ENCODE measurements at places on chromosomes 4 and X.
A peak's percentile ranks its signal among the peaks of the same experiment; 100 is the strongest.

- no peak for DNase-seq
Observed at GRCh38 chr4:53921856-53922255, 142.5 kb downstream of the CHIC2 start.

DNA sequence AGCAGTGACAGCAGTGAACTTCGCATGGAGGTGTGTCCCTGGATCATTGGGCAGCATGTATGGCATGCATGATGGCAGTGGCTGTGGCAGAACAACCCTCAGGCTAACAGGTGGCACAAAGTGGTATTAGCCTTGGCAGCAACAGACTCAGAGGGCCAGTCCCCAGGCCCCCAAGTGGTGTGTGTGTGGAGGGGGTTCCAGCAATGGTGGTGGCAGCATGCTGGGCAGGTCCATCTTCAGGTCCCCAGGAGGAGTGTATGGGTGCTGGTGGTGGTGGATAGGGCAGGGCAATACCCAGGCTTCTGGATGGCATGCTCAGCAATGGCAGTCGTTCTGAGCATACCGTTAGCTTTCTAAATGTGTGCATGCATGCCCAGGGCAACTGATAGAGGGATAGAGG, 923.7 kb downstream of the PDHA2 start:
- no peak for DNase-seq

- peak; percentile 76 for DNase-seq
Observed at GRCh38 chrX:21993265-21993664, 38.9 kb upstream of the PHEX start.

GRCh38 chrX:12843061-12843667, 23.7 kb upstream of the TLR7 start:
- no peak for DNase-seq

- DNase-seq = no peak
Observed at GRCh38 chrX:69197690-69198089, 32.4 kb upstream of the PJA1 start.

GRCh38 chrX:79466636-79467035, 99.5 kb upstream of the ITM2A start:
- no peak for DNase-seq

DNA sequence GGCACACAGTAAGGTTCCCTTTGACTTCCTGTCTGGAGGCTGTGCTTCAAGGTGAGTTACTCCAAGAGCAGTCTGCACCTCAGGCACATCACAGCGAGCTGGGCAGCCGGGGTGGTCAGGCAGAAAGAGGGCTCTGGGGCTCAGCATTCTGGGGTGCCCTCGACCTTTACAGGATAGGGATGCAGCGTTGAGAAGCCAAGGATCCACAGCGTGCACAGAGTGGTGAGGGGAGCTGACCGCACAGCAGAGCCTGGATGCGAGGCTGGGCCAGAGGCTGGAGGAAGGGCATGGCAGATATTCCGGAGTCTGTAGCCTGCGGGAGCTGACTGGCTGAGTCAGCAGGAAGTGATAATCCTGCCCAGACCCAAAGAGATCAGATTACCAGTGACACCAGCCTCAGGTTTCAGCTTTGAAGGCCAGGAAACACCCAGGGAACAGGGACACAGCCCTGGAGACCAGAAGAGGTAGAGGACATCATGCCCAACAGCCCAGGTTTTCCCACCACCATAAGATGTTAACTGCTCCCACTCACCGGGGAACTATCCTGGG, 38.4 kb upstream of the PDLIM3 start:
- DNase-seq = no peak

DNA sequence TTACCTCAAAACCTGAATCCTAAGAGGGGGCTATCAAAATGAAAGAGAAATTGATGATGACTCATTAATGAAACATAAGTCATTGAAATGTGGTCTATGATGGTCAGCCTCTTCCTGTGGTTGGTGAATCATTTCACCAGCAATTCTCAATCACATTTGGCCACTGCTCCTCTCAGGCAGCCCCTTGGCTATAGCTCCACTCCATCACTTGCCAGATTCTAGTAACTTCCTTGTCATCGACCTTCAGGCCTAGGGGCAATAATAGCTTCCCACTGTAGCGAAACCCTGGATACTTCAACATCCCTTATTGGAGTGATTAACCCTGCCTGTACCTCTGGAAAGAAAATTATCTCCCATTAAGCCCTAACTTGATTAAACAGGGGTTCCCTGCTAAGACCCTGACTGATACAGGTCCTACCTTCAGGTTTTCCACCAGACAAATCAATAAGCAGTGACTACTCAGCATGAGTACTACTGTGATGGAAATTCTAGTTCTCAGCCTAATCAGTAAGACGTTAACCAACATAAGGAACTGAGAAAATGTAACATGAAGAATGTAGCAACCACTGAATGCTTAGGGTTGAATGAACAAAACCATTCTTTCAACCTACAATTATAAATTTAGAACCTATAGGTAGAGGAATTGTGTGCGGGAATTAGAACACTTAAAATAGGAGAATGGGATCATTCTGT, 30.4 kb downstream of the ADH7 start:
- DNase-seq = peak; percentile 2

DNA sequence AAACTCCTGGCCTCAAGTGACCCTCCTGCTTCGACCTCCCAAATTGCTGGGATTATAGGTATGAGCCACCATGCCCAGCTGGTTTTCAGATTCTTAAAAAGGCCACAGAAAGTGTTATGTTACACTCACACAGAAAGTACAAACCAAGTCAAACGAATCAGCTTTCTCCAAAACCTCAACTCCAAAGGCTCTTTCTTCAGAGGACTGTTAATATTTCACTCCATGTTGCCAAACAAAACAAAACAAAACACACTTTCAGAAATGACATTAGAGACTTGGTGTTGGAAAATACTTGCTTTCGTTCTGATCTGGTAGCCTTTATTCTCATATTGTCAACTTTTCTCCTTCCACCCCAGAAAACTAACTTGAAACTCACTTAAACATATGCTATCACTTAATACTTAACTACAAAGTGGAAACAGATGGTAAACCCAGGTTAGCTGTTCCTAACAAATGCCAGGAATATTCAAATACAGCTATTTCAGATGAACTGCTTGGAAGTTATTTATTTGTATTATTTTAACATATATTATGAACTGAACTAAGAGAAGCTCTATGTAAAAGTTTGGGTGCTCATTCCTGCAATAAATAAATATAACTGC, 34.7 kb downstream of the RLIM start:
- DNase-seq = no peak

GRCh38 chr4:40150932-40151331, 45.9 kb upstream of the RHOH start:
- no peak for DNase-seq

- peak; percentile 69 for DNase-seq
Observed at GRCh38 chrX:5646818-5647217, 581.8 kb downstream of the NLGN4X start.

DNA sequence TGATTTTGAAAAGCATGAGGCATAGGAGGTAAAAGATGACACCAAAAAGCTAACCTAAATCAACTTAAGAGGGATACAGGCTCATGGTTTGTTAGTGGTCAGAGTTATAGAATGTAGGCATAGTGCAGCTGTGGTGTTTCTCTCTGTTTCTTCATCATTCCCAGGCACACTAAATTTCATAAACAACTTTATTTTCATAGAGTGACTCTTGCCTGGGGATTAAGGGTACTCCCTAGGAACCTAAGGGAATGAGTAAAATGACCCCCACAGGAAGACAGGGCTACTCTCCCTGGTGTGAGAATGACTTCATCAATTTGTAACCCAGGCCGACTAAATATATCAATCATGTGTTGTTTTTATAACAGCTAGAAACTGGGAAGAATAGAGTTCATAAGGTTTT, 11.1 kb downstream of the FABP2 start:
- DNase-seq = no peak

GRCh38 chrX:143306991-143307937, 210.0 kb downstream of the SPANXN3 start:
- no peak for DNase-seq

DNA sequence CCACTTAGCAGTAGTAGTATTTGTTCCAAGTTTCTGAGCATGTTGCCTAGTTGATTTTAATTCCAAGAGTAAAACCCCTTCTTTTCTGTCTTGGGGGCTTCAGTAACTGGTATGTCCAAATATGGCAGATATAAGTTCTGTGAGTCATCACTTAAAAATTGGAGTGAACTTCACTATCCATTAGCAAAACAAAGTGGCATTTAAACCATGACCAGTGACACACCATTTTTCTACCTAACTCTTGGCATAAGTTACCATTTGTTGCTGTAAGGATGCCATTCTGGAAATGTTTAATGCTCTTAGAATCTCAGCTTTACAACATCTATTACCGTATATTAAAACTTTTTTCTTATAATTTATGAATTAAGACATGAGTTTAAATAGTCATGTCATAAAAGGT, 102.0 kb downstream of the CBR4 start:
- no peak for DNase-seq

GRCh38 chr4:28562913-28563312, 1702.3 kb downstream of the STIM2 start:
- no peak for DNase-seq

- DNase-seq = peak; percentile 34
Observed at GRCh38 chrX:78092296-78092695, 11.8 kb upstream of the PGK1 start.

DNA sequence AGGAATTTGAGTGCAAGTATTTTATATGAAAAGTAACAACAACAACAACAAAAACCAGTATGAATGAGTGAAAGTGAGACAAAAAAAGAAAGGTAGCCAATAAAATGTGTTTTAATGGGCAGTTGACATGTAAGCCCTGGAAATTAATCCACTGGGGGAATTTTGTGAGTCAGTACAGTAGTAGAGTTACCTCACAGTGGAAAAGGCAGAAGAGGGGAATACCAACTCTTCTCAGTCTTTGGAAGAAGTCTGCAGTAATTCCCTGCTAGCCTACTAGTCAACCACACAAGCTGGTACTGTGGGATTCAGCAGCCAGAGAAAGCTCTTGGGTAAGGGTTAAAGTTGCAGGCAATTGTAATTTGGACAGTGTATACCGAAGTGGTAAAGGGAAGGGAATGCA, 76.3 kb upstream of the IL15 start:
- DNase-seq = no peak

- DNase-seq = no peak
Observed at GRCh38 chrX:64805683-64806082, 170.6 kb downstream of the ZC4H2 start.

DNA sequence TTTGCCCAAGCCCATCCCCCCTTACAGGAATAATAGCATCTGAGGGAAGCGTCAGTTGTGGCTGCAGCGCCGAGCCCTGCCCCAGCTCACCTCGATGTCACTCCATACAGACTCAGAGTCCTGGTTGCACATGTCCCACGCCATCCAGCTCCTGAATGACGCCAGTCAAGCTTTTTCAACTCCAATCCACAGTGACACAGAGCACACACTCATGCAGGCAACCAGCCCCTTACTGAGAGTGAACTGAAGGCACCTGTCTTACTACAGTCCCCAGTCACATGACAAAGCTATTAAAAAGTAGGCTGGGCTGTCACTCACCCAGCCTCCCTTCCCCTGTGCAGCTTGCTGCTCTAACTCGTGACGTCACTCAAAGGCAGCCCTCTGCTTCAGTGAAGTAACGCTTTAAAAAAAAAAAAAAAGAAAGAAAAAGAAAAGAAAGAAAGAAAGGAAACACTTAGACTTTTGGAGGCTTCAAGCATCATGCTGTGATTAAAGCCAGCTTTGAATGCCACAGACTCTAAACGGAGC, at the start of gene PPARGC1A:
Gene PPARGC1A (minus strand): TSS at position 234 of the 528 bp plus-strand sequence. CDS start 90 bp downstream, at position 144.
- DNase-seq = peak; percentile 24

GRCh38 chr4:80732010-80732409, 298.5 kb upstream of the BMP3 start:
- no peak for DNase-seq

- no peak for DNase-seq
Observed at GRCh38 chr4:168604496-168605373, 107.9 kb downstream of the PALLD start.

GRCh38 chr4:53764761-53765490, 173.6 kb upstream of the LNX1 start:
- DNase-seq = no peak

GRCh38 chr4:156021298-156021697, 67.6 kb upstream of the CTSO start:
- no peak for DNase-seq

DNA sequence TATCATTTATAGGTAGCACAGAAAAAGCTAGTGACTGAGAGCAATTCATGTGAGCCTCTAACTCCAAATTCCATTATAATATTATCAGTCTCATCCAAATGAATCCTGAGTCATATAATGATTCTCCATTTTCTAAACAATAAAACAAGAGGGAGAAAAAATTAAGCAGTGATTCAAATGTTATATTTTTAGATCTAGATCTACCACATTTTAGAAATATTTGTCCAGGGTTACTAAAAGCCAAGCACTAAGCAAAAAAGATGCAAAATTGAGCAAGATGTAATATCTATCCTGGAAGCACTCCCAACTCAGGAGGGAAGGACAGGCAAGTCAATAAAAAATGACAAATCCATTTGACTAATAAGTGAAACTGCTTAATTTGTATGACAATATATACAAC, 172.8 kb downstream of the FBXW7 start:
- DNase-seq = no peak

DNA sequence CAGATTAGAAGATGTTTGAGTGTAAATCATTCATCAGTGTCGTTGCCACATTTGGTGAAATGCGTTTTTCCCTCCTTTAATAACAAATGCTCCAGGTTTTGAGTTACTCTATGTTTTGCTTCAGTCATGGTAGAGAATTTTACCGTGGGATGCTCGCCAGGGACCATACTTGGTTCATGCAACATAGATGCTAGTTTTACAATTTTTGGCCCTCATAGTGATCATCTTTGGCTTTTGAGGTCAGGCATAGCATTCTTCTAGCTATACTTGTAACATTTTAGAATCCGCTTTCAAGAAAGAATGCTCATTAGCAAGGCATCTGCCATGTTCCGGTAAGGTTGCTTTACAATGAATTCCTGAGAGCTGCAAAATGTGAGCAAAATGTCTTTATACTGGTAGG, 147.2 kb downstream of the SPCS3 start:
- DNase-seq = no peak

- DNase-seq = no peak
Observed at GRCh38 chr4:99586322-99586721, 11.7 kb downstream of the MTTP start.

GRCh38 chr4:184911310-184911709, 85.5 kb upstream of the ACSL1 start:
- no peak for DNase-seq

GRCh38 chr4:52377563-52377962, 281.5 kb downstream of the USP46 start:
- no peak for DNase-seq

- DNase-seq = no peak
Observed at GRCh38 chr4:20015636-20016224, 236.0 kb upstream of the SLIT2 start.

GRCh38 chr4:53680598-53680997, 89.3 kb upstream of the LNX1 start:
- no peak for DNase-seq

- peak; percentile 72 for DNase-seq
Observed at GRCh38 chrX:46444011-46444410, 101.2 kb downstream of the ZNF674 start.

- peak; percentile 28 for DNase-seq
Observed at GRCh38 chrX:145405012-145405411, 157.7 kb downstream of the SPANXN1 start.

DNA sequence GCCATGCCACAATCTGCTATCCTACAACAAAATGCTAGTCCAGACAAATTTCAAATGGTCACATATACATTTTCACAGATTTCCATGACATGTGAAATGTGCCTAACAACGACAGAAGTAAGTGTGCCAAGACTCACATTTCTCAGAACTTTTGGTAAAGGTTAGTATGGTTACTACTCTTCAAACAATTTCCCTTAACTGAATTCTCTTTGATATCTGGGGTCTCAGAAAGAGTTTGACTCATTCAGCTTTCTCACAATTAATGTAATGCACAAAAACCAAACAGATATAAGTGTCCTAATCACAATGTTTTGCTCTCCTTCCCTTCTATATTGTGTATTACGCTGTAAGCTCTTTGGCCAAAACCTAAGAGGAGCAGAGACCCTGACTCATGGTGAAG, 122.4 kb upstream of the LEF1 start:
- no peak for DNase-seq
